ENCODE measurements at places on chromosomes 11 and 22. TPM values are rescaled to one million over a fixed set of nuclear protein-coding genes. Genes with fewer than 3 reads are reported as not detected.

- peak; percentile 25 for DNase-seq
Measured at GRCh38 chr11:95338430-95338991, 107.5 kb upstream of the SESN3 start.

DNA sequence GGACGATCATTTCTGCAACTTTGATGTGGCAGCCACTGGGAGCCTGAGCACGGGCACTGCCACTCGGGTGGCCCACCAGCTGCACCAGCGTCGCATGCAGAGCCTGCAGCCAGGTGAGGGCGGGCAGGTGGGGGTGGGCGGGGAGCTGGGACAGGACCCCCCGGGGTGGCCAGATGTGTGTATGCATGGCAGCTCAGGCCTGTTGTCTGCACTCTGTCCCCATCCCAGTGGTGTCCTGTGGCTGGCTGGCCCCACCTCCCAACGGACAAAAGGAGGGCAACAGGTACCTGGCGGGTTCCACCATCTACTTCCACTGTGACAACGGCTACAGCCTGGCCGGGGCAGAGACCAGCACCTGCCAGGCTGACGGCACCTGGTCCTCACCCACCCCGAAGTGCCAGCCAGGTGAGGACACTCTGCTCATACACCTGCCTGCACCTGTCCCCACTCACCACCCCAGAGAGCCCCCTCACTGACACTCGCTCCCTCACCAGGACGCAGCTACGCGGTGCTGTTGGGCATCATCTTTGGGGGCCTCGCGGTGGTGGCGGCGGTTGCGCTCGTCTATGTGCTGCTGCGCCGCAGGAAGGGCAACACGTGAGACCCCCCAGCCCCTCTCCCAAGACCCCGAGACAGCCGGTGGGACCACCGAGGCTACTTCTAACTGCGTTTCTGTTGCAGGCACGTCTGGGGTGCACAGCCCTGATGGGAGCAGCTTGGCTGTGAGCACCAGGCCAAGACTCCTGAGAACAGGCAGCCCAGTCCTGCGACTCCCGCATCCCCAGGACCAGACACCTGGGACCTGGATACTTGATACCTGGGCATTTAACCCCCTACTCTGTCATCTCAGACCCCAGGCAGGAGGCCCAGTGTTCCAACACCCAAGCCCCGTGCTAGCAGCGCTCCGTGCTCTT is 6.7 kb downstream of the SUSD2 start:
- DNase-seq, result no peak

- no peak for DNase-seq
Measured at GRCh38 chr11:132099692-132100091, 729.3 kb downstream of the NTM start.

GRCh38 chr22:19831016-19831415 is 23.7 kb downstream of the GNB1L start:
- DNase-seq, result no peak

DNA sequence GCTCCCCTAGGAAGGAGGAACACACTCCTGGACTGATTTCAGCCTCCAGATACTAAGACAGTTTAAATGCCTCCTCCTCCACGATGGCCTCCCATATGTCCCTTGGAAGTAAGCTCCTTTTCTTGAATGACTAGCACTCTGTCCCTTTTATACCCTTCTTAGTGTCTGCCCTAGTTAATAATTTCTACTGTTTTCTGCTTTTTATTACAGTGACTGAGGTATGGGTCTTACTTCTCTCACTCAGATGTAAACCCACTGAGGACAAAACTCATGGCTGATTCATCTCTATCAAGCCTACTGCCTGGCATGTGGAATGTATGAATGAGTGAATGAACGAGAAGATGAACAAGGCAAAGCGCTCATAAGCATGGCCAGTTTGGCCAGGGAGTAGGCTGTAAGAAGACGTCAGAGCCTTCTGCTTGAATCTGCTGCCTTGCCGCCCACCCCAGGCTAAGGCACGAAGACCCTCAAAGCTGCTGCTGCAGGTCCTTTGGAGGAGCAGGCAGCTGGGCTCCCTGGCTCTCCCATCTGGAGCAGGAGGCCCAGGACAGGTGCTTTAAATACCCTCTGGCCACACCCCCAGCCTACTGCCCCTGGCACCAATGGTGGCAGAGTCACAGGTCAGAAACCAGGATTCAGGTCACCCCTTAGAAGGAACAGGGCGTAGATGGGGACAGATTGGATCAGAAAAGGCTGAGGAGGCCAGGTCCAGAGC is 8.2 kb upstream of the PGA3 start:
- no peak for DNase-seq

MYO7A gene
- 5.8 TPM for total RNA-seq

DCUN1D5 gene
- 14.4 TPM for total RNA-seq

CNGA4 gene
- total RNA-seq, result 0.14 TPM

UCP2 gene
- total RNA-seq, result 33.9 TPM

SLC1A2 gene
- 0.50 TPM for total RNA-seq

All from left colon (tissue), 2 donors.